ENCODE measurements at places on chromosomes 7 and 10. TPM values are rescaled to one million over a fixed set of nuclear protein-coding genes. Genes with fewer than 3 reads are reported as not detected.

APBB1IP gene
- 4.2 TPM for total RNA-seq

DNA sequence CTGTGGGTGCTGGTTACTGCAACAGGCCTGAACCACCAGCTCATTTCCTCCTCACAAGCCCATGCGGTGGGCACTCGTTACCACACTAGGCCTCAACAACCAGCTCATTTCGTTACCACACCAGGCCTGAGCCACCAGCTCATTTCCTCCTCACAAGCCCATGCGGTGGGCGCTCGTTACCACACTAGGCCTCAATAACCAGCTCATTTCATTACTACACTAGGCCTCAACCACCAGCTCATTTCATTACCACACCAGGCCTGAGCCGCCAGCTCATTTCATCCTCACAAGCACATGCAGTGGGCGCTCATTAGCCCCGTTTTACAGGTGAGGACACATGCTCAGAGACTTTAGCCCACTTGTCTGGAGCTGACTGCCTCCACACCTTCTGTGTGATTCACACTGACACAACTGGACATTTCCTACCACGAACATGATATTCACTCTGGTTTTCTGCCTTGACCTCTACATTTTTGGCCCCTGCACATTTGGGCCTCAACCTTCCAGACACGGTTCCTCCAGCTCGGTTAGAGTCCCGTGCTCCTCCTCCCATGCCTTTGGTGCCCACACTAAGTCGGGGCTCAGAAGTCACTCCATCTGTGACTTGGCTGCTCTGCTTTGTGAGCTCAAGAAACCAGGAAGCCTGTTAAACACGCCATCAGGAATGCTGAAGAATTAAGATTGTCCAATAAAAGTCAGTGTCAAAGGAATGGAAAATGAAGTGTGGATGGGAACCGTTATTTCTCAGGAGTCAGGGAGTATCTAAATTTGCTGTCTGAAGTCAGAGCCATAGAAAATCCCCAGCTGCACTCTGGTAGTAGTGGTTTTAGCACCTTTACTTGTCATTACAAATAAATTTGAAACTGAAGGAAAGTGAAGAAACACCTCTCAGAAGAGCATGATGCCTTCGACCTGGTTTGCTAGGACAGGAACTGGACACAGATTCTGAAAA is 55.8 kb upstream of the LANCL2 start:
- DNase-seq: no peak

DNA sequence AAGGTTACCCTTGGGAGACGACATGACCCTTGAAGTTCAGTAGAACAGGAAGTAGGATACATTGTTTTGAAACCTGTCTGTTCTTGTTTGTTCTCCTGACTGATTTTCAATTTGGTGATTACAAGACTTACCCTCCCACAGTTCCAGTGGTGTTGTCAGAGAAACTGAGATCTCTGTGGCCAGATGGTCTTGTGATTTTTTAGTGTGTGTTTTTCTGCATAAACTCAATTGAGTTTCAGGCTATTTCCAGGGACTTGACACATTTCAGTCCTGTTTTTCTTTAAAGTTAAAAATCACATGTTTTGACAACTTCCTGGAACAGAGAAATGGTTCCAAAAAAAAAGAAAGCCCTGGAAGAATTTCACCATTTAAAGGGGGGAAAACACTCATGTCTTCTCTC is 22.3 kb downstream of the PIK3CG start:
- no peak for DNase-seq

DNA sequence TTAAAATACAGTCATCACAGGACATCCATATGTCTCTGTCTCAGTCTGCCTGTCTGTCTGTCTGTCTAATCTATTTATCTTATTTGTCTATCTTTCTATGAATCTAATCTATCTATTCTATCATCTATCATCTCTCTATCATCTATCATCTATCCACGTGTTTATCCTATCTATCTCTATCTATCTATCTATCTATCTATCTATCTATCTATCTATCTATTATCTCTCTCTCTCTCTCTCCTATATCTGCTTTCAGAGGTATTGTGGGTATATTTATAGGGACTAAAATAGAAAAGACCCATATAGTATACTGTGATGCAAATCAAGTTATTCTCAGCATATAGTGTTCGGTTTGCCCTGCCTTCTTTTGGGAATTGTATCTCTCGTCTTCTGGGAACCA is 167.5 kb downstream of the VPS50 start:
- DNase-seq: no peak

DNA sequence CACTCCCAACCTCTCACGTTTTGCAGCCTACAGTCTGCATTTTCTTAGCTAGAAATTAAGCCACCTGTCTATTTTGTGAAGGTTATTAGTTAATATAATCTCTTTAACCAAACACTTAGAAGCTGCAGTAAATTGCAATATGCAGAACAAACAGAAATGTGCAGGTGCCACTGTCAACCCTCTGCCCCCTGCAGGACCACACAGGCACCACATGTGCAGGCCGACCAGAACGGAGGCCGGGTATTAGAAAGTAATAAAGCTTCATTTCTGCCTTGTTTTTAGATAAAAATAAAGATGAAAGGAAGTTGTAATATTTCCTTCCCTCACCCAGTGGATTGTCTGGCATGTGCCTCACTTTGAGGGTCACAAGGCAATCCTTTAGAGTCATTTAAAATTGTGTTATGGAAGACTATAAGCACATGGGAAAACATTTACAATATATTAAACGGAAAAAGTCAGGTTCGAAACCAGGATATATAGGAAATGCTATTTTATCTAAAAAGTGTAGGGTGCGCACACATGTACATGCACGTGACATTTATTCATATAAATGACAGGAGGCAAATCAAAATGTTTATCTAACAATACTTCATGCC is 158.2 kb downstream of the ARHGAP12 start:
- DNase-seq: peak; percentile 11

DNA sequence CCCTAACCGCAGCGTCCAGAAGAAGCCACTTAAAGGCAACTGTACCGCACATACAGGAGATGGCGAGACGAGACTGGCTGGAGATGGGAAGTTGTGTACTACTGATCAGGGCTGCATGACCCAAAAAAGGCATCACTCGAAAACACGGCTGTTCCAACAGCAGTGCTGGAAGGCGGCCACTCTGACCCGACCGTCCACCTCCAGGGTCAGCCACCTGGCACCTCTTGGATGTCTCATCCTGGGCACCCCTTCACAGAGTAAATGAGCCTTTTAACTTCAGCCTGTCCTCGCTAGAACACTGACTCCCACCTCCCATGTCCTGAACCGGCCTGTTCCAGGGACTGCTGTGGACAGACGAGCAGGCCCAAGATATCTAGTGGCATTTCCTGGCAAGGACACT is 180.7 kb downstream of the DIP2C start:
- no peak for DNase-seq

TRIM50 gene
- 0.05 TPM for total RNA-seq

- DNase-seq: peak; percentile 6
These were observed 81.8 kb downstream of the PTPRZ1 start for GRCh38 chr7:121954803-121955202.

GRCh38 chr10:60536529-60537114 is 146.9 kb upstream of the ANK3 start:
- peak; percentile 89 for DNase-seq

- DNase-seq: no peak
These were observed 563.2 kb downstream of the GALNT17 start for GRCh38 chr7:71695186-71695585.

LAMB1 gene
- total RNA-seq: 329 TPM

GRCh38 chr7:151008511-151009323 is 15.6 kb downstream of the ATG9B start:
- DNase-seq: no peak

DNA sequence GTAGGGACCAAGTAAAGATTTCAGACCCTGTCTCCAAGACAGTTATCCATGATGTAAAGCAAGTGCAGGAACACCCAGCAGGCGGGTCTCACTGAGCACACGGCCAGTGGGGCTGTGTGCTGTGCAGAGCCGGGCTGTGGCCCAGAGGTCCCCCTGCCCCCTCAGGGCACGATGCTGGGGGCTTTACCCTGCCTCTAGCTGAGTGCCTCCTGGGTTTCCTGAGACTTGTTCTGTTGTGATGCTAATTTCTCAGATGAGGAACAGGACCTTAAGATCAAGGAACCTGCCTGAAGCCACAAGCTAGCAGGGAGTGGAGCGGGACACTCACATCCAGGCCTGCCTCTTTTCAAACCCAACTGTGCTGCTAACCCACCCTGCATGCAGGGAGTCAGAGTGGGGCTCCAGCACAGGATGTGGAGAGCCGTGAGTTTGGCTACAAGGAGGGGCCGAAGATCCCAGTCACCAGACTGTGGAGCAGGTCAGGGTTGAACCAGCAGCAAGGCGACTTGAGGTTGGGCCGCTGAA is 76.1 kb upstream of the LYZL2 start:
- DNase-seq: no peak

AEBP1 gene
- 3.5 TPM for total RNA-seq

DNA sequence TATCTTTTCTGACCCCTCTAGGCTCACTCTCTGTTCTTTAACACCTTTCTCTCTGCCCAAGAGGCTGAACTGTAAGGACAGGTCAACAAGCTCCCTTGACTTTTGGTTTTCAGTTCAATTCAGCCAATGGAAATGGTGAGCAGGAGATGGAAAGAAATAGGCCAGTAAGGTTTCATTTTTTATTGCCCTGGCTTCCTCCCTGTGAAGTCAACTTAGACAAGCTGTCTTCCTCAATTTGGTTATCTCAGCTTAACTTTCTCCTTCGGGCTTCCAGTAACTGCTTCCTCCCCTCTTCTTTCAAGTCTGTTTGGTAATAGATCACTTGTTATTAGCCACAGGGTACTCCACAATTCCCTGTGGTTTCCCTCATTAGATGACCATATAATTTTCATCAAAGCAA is 19.7 kb downstream of the LIPK start:
- DNase-seq: peak; percentile 54

GRCh38 chr10:105950410-105950809 is 1214.1 kb downstream of the SORCS1 start:
- DNase-seq: peak; percentile 45
